ENCODE measurements at places on chromosomes 16 and 17. TPM values are rescaled to one million over a fixed set of nuclear protein-coding genes. Genes with fewer than 3 reads are reported as not detected.
A peak's percentile ranks its signal among the peaks of the same experiment; 100 is the strongest.

The USP43 gene
- 4.4 TPM for total RNA-seq

The NPIPA8 gene
- total RNA-seq: 98.3 TPM

The ACSM2A gene
- total RNA-seq: not detected

The FBXW10 gene
- not detected for total RNA-seq

The SPN gene
- total RNA-seq: 5.7 TPM

The SLC6A2 gene
- total RNA-seq: 26.1 TPM

The KRT31 gene
- 15.9 TPM for total RNA-seq

The MFAP4 gene
- total RNA-seq: 30.9 TPM

The RPGRIP1L gene
- 2.0 TPM for total RNA-seq

- DNase-seq: no peak
Observed at GRCh38 chr17:14044702-14045101, 24.6 kb upstream of the COX10 start.

DNA sequence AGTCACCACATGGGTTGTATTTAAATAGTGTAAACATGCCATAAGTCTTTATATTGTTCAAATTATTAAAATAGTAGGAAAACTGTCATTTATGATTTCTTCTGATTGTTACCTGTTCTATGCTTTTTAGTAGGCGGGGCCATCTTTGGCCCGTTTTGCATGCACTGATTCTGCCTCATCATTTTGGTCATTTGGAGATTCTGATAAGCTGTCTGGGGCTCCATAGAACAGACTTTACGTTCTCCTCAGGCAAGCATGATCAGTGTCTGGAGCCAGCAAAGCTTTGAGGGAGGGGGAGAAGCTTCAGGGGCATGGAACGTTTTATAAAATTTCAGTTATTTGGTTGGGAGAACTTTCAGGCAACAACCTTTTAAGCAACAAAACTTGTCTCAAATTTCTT lies 8.8 kb downstream of the NDEL1 start:
- DNase-seq: no peak

- DNase-seq: peak; percentile 69
Observed at GRCh38 chr17:76643553-76644148, at the start of gene ST6GALNAC1. TSS of gene ST6GALNAC1 (minus strand) at chr17:76643757. CDS start at chr17:76643638, 119 bp downstream.

DNA sequence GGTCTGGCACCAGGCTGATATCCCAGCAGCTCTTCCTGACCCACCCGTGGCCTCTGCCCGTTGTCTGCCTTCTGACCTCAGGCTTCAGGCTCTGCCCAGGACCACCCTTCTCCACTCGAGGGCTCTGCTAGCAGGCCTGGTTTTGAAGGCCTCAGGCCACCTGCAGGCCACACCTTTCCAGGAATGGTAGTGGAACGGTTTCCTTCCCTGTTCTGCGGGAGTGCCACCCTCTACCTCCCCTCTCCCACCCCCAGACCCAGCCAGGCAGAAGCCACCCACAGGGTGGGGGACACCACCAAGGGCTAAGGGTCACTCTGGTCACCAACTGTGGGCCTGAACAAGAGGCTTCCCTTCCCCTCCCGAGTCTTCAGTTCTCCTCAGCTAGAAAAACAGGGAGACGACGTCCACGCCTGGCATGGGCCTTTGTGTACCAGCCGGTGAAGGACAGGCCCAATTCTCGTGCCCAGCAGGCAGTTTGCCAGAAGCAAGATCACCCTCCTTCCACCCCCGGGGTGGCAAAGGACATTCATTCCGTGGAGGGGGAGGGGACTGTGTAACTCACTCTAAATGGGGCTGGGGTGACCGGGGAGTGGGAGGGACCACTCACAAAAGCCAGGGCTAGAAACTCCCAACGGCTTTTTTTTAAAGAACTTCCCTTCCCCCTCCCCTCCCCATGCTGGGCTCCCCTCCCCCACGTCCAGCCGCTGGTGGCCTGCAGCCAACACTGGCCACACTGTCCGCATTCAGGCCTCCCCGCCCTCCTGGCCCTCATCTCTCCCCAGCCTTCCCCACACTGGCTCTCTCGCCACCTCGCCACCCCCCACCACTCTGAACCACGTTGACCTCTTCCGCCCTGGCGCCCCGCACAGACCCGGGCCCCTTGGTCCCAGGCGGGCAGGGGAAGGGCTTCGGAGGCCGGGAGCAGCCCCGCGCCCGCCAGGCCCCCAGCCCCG lies 7.7 kb downstream of the CBX4 start:
- DNase-seq: peak; percentile 94

- DNase-seq: no peak
Observed at GRCh38 chr17:63944736-63945499, 12.8 kb upstream of the CD79B start.

- DNase-seq: no peak
Observed at GRCh38 chr16:56779906-56780305, 50.0 kb downstream of the NUP93 start.

GRCh38 chr17:2057760-2058585 lies 3.1 kb downstream of the HIC1 start:
- DNase-seq: no peak

DNA sequence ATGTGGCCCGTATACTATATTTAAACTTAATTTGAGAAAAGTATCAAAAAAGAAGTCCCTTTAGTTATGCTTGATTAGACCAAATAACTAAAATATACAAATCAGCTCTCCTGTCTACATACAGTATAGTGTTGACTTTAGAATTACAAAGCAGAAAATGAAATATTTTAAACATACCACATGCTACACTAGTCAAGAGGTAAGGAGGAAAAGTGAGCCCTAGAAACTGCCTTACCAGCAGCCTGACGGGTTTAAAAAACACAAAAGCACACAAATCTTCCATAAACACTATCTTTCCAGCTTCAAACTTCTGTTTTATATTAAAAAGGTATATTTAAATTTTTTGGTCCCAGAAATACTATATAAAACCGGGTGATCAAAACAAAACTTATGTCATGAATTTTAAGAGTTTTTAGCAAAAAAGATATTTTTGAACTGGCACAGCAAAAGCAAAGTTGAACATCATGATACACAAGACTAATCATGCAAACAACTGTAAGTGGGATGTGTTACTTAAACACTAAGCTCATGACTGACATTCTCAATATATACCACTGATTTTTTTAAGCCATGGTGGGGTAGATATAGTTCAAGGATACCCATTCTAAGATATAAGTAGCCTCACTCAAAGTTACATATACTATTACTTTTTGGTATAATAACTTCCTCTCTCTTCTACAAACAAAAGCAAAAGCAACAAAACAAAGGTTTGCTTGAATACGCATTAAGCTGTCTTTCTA lies 11.8 kb downstream of the KLHL10 start:
- no peak for DNase-seq

DNA sequence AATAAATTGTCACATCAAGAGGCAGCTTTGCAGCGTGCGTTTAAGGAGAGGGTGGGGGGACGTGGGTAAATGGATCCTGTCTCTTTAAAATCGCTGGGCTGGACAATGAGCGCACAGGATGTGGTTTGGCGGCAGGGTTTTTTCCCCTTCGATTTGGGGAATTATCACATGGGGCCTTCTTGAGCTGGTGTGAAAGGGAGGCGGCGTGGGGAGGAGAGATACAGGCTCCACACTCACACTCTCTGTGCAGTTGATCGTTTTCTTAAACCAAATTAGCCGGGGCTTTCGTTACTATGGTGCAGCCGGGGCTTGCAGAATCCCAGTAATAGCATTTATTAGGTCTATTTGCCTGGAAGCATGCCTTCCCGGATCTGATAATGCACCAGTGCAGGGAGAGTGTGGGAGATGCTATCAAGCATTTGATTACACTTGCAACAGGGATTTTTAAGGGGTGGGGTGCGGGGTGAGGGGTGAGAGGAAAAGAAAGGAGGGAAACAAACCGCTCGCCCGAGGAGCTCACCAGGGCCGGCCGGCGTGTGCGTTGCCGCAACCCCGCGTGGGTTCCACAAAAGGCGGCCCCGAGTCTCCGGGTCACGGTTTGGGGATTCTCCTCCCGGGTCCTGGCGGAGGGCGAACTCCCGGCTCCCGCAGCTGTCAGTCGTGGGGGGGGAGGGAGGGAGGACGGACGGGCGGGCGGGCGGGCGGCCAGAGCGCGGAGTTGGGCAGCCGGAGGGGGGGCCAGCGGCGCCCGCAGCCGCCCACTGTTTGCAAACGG lies 58.8 kb upstream of the GSE1 start:
- peak; percentile 95 for DNase-seq

DNA sequence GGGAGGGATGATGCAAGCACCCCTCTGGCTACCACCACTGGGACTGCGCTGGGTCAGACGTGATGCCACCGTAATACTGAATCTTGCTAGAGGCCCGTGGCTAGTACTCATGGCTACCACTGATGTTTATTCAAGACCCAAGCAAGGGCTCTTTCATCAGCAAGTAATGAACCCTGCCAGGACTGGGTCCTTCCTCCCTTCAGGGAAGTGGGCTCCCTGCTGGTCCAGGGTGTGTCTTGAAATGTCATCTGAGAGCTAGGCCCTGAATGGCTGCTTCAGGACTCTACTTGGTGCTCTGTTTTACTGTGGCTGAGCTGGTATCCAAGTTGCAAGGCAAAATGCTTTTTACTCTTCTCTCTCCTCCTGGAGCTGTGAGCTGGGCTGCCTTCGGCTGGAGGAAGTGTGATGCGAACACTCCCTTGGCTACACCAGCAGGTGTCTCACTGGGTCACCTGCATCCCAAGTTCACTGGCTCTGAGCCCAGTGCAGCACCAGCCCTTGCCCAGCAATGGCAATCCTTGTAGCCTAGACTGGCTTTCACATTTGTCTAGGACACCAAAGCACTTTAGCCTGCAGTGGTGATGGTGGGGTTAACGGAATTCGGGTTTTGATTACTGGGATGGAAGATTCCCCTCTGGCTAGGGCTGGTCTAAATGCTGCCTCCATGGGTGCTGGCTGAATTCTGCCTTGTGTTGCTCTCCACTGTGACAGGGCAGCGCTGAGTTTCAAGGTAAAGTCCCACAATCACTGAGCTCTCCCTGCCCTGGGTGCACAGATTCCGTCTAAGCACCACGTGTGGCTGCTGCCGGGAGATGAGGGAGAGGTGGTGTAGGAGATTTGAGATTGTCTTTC lies 98.6 kb downstream of the USP22 start:
- DNase-seq: no peak

DNA sequence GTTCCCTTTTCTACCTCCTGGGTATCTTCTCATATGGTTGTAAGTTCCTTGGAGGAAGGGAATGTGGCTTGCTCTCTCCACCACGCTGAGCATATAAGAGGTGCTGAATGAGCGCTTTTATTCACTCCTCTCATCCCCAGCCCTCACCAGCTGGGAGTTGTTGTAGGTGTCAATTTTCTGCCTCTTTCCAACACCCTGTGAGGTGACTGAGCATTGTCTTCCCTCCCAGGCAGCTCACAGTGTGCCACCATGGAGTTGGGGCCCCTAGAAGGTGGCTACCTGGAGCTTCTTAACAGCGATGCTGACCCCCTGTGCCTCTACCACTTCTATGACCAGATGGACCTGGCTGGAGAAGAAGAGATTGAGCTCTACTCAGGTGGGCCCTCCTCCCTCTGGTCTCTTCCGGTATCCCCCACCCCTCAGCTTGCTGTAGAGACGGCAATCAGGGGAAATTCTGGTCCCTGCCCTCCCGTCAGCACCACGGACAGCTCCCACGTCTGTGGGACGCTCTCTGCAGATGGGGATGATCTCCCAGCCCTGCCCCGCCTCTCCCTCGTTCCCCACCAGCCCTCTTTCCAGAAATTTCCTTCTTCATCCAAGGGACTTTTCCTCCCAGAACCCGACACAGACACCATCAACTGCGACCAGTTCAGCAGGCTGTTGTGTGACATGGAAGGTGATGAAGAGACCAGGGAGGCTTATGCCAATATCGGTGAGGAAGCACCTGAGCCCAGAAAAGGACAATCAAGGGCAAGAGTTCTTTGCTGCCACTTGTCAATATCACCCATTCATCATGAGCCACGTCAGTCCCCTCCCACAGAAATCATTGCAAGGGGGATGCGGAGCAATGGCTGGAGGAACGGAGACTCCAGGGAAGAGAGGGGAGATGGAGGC lies 18.3 kb downstream of the CIITA start:
- DNase-seq: no peak

- no peak for DNase-seq
Observed at GRCh38 chr17:18015593-18015992, 23.4 kb downstream of the ATPAF2 start.

DNA sequence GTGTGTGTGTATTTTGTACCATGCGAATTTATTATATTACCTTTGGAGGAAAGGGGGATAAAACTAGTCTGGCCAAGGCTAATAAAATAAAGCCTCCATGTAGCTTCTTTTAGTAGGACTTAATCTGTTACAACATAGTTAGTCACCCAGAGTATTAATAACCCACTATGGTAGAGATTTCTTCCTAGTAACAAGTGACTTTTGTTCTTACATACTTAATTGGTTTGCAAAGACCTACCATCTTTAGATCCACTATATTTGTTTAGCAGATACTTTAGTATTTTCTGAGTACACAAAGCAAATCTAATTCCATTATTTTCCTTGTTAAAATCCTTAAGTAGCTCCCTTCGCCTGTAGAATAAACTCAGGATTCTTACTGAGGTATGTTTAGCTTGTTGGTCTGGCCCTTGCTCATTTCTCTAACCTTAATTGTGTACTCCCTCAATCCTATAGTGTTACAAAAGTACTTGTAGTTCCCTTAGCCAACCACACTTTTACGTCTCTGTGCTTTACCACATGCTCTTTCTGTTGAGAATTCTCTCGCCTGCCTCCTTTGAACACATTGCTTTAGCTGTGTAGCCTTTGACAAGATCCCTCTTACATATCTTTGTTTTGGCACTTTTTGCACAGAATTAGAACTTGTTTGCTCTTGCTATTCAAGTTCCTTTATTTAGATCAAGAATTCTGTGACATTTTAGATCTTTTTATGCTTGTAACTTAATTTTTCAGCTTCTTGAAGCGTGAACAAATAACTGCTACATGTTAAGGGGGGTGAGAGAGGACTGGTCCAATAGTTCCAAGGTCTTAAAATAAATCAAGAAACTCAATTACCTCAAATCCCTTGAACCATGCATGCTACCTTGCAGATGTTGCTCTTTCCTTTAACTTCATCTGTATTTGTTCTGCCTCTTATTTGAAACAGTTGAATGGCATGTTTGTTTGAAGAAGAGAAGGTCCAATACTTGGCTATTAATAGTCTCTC lies 23.8 kb downstream of the CLTC start:
- DNase-seq: no peak

DNA sequence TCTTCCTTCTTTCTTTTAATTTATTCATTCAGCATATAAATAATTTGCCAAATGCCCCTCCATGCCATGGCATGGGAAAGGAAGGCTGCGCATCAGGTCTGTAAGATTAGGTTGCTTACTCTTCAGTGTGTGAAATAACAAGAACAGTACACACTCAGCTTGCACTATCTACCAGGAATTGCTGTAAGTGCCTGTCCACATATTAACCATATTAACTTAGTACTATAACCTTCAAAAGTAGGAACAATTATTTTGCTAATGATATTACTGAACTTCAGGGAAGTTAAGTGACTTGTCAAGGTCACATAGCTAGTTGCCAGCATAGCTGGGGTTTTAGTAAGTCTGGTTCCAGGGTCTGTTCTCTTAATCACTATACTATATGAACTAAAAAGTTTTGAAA lies 89.2 kb upstream of the PMFBP1 start:
- no peak for DNase-seq

GRCh38 chr16:96935-97381 lies 18.9 kb downstream of the MPG start:
- DNase-seq: peak; percentile 91

- DNase-seq: no peak
Observed at GRCh38 chr16:55453909-55454308, 25.1 kb upstream of the MMP2 start.
